Activated CD8-positive, alpha-beta T cell treated with anti-CD3 and anti-CD28 coated beads for 36 hours (primary cell): ENCODE measurements at places on chromosomes 6 and 20. TPM values are rescaled to one million over a fixed set of nuclear protein-coding genes. Genes with fewer than 3 reads are reported as not detected.

GRCh38 chr20:39429726-39430125 lies 467.6 kb downstream of the DHX35 start:
- no peaks in the 10 kb centered on the region for H3K27me3 ChIP-seq
- H3K27ac ChIP-seq = no peak overlapping the region
- H3K36me3 ChIP-seq = no peaks in the 10 kb centered on the region
- DNase-seq = no peak

SNAP25 gene
- total RNA-seq = not detected

DNA sequence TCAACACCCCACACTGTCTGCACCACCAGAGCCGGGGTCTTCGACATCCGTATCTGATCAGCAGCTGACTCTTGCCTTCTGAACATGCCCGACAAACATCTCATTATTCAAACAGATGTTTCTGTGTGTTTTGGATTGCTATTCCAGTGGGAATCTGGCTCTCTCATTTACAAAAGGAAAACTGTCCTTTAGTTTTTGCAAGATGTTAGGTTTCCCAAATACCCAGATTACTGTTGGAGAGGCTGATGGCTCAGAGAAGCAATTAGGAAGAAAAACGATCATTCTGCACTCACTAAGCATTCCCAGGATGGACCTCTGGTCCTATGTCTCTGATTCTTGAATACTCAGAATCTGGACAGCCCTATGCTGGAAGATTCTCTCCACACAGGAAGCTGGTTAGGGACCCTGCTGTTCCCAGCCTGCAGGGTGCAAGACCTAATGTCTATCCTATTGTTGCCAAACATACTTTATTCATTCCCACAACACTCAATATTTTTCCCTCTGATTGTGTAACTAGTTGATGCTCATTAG lies 532.9 kb downstream of the CDH26 start:
- H3K27ac ChIP-seq = no peak overlapping the region
- no peaks in the 10 kb centered on the region for H3K36me3 ChIP-seq
- no peak for DNase-seq
- no peak overlapping the region for H3K4me3 ChIP-seq
- no peaks in the 10 kb centered on the region for H3K27me3 ChIP-seq

- no peak overlapping the region for H3K4me3 ChIP-seq
- H3K27me3 ChIP-seq = no peaks in the 10 kb centered on the region
- no peak overlapping the region for H3K27ac ChIP-seq
- no peaks in the 10 kb centered on the region for H3K4me1 ChIP-seq
- DNase-seq = no peak
Observed at GRCh38 chr6:51120016-51120415, 301.3 kb downstream of the TFAP2B start.

GRCh38 chr6:138914701-138915100 lies 73.4 kb downstream of the REPS1 start:
- H3K4me3 ChIP-seq = no peak overlapping the region
- H3K27ac ChIP-seq = no peak overlapping the region
- no peaks in the 10 kb centered on the region for H3K27me3 ChIP-seq
- no peaks in the 10 kb centered on the region for H3K4me1 ChIP-seq
